ENCODE measurements at places on chromosomes 3 and 15.

GRCh38 chr3:83460052-83460451, 1498.7 kb upstream of the CADM2 start:
- DNase-seq, result no peak

DNA sequence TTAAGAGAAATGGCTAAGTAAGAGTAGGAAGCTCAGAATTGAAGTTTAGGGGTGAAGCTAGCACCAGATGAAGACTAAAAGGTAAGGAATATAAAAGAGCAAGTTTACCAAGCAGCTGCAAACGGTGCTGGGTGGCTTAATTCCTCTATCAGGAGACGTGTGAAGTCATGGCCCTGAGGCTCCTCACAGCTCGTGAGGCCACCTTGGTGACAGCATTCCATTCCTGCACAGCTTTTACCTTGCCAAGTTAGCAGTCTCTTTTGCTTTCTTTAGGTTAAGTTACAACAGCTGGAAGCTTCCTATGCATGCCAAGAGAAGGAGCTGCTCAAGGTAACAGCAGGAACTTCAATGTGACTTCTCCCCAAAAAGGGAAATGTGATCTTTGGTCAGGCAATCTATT, 6.4 kb downstream of the TMCO5A start:
- DNase-seq, result no peak

GRCh38 chr3:16767006-16767405, 117.7 kb upstream of the PLCL2 start:
- no peak for DNase-seq

- no peak for DNase-seq
These were observed 26.6 kb upstream of the PLXNA1 start for GRCh38 chr3:126956361-126956760.

- DNase-seq, result no peak
These were observed 8.4 kb downstream of the HSPBAP1 start for GRCh38 chr3:122785231-122785630.

DNA sequence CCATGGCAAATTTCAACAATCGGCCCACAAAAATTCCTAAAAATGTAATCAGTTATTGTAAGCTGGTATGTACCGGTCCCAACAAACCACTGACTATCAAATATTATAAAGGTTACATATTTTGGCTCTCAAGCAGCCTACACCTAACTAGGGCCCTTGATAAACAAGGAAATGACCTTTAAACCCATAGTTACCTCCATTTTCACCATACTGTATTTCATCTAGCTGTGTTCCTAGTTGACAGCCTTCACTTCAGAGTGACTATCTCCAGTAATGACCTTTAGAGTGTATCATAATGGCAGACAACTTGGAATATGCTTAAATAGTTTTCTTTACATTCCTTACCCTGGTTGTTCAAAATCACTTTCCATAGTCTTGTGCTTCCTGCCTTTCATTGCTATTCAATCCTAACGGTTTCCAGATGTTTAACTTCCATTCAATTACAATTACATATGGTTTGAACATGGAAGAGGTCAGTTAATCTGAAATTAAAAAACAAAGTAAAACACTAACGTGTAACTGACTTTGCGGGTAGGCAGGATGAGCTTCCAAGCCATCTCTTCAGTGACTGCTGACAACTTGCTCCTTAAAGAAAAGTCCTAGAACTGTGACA, 111.9 kb upstream of the TSC22D2 start:
- no peak for DNase-seq

- no peak for DNase-seq
These were observed 453.0 kb upstream of the DPH6 start for GRCh38 chr15:35998663-35999602.

DNA sequence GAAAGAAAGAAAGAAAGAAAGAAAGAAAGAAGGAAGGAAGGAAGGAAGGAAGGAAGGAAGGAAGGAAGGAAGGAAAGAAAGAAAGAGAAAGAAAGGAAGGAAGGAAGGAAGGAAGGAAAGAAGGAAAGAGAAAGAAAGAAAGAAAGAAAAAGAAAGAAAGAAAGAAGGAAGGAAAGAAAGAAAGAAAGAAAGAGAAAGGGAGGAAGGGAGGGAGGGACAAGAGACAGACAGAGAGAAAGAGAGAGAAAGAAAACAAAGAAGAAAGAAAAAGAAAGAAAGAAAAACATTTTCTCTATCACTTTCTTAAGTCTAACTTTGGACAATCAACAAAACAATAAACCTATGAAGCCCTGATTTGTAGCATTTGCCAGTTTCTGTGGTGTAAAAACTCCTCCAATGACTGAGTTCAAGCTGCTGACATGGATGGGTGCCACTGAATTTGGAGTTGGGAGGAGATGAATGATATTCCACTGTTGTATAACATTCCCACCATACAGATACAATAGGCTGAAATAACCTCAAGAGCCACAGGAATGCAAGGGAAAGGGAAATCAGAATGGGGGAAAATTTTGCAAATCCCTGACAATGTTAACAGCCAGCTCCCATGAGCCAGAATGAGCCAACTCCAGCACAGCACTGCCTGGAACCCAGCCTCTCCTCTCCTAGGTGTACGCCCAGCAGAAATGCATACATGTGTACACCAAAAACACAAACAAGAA, 15.0 kb upstream of the RTP3 start:
- DNase-seq, result no peak

- no peak for DNase-seq
These were observed 179.8 kb upstream of the TLE3 start for GRCh38 chr15:70277556-70277955.

- DNase-seq, result no peak
These were observed 66.1 kb downstream of the BOC start for GRCh38 chr3:113277414-113277813.

DNA sequence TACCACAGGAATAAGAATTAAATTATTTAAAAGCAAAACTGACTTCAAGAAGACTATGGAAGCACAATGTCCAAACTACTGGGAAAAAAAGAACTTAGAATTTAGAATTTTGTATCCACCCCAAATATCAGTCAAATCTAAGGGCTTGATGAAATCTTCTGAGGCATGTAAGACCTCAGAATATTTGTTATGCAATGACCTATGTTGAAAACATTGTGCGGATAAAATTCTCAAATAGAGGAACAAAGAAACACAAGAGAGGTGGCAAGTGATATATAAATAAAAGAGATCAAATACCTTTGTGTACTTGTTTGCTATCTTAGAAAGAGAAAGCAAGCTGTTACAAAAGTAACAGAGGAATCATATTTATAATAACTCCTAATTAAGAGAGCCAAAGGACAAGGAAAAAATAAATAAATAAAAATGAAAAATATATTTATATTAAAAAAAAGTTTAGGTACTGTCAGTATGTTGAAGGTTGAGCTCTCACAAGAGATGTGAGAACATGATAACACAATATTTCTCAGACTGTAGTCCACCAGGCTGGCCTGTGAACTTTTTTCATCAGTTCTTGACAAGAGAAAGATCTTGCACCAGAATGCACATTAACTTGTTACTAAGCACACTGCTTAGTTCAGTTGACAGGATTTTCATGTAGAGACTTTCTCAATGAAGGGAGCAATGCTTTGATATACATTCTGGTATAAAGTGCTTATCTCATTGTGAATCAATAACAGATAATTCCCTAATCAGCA, 50.0 kb downstream of the CPA3 start:
- DNase-seq, result no peak

DNA sequence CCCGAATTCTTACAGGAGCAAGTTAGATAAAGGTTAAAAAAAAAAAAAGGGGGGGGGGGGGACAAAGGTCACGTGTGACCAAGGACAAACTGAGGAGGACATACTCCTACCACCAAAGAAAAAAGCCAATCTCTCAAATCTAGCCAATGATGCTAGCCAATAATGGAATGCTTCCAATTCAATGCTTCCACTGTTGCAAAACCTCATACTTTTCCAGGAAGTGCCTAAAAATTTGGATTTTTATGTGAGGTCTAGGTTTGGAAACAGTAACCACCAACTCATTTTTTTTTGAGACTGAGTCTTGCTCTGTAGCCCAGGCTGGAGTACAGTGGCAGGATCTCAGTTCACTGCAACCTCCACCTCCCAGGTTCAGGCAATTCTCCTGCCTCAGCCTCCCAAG, 11.4 kb downstream of the MSL2 start:
- DNase-seq, result no peak

DNA sequence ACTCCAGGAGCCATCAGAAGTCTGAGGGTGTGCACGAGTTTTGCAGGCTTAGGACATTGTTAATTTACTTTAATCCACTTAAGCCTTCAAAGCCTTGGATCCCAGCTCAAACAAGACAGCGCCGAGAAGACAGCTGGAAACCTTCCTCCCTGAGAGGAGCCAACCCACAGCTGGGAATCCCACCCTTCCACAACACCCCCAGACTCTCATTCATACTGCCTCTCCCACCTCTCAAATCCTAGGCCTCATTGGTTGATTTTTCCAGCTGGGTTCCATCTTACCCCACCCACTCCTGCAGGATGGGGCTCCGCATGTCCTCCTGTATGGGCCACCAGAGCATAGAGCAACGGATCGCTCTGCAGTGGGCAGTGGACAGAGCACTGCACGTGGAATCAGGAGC, 80.4 kb downstream of the SEMA5B start:
- DNase-seq, result no peak

GRCh38 chr3:185960522-185961288, 22.9 kb upstream of the TRA2B start:
- no peak for DNase-seq

GRCh38 chr3:49248840-49249227, 28.2 kb downstream of the C3orf62 start:
- no peak for DNase-seq

GRCh38 chr15:41917767-41918430, 24.0 kb upstream of the SPTBN5 start:
- no peak for DNase-seq

DNA sequence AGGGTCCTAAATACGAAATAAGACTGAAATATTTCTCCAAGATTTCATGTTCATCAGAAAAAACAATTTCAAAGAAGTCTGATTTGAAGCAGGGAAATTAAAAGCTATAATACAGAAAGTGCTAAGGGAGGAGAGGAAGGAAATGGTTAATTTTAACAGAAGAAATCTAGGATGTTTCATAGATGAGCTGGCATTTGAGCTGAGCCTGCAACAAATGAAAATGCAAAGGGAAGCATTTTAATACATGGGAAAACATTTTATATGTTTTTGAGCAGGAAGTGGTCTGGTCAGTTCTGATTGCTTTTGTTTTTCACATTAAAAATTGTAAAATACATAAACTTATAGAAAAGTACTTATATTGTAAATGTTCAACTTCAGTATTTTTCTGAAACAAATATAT, 17.2 kb upstream of the RAP2B start:
- DNase-seq, result no peak

GRCh38 chr15:89450076-89451006, 46.0 kb downstream of the RHCG start:
- no peak for DNase-seq

DNA sequence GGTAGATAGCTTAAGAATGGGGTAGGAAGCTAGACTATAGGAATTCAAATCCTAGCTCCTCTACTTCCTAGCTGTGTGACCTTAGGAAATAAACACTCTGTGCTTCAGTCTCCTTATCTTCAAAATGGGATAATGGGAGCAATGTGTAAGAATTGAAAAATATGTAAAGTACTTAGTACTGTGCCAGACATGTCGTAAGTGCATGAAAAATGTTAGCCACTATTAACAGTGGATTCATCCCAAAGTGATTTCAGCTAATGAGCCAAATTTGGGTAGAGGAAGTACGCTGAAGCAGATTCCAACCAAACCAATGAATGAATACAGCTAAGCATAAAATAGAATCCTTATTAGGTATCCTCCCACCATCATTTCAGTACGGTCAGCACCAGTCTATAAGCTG, 192.1 kb downstream of the RORA start:
- no peak for DNase-seq

- DNase-seq, result no peak
These were observed 9.3 kb downstream of the RFTN1 start for GRCh38 chr3:16504242-16504641.

- no peak for DNase-seq
These were observed 1.7 kb downstream of the CHDH start for GRCh38 chr3:53844262-53845102.

- DNase-seq, result no peak
These were observed 5.2 kb downstream of the HRH1 start for GRCh38 chr3:11159421-11159904.

GRCh38 chr15:92077353-92078085, 224.0 kb downstream of the SLCO3A1 start:
- DNase-seq, result peak; percentile 15

DNA sequence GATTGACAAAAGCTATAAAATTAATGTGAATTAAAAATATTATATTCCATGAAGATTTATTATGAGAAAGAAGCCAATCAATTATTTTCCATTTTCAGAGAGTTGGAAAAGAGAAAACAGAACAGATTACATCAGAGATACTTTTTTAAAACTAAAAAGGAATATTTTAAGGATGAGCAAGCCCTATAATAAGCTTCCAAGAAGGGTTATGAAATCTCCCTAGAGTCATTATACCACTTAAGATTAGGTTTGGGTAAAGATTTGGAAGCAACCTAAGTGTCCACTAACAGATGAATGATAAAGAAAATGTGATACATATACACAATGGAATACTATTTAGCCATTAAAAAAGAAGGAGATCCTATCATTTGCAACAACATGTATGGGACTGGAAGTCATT, 51.6 kb upstream of the FSIP1 start:
- no peak for DNase-seq

GRCh38 chr15:100809587-100809986, 70.0 kb upstream of the ALDH1A3 start:
- DNase-seq, result no peak

GRCh38 chr15:76339305-76340197, 3.0 kb downstream of the ISL2 start:
- DNase-seq, result no peak

DNA sequence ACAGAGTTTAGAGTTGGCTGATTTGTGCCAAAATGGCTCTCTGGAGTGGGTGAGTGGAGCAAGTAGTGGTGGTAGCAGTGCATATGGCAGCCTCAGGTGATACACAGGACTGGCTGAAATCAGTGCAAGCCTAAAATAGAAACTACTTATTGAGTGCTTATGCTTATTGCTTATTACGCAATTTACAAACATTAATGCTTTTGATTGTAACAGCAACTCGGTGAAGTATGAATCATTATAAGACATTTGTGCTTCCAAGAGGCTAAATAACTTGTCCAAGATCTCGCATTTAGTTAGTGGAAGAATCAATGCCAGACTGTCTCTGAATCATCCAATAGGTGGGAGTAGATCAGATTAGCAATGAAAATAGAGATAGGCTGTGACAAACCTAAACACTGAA, 353.8 kb downstream of the NAALADL2 start:
- DNase-seq, result no peak

DNA sequence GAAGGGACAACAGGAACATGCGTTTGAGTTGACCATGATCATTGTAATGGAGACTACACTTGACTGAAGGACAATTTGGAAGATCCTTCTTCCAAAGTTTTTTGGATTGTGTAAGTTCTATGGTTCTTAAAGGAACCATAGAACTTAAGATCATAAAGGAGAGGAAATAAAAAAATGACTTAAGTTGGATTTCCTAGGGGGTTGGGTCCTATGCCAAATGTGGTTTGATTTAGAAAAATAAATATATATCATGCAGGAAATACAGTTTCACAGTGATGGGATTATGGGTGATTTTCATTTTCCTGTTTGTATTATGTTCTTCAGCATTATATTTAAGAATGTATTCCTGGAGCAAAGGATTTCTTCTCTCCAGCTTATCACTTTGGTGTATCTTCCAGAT, 305.5 kb upstream of the DPH6 start:
- no peak for DNase-seq

GRCh38 chr15:85044894-85045293, 63.2 kb downstream of the PDE8A start:
- no peak for DNase-seq

Data from NCI-H1930 (cell line).